Fibroblast of the conjunctiva (primary cell): ENCODE measurements at places on chromosomes 5 and 9.

- DNase-seq, result no peak
These were observed 9.1 kb downstream of the OSMR start for GRCh38 chr5:38854907-38855306.

- no peak for DNase-seq
These were observed 182.6 kb downstream of the BNC2 start for GRCh38 chr9:16687678-16688369.

DNA sequence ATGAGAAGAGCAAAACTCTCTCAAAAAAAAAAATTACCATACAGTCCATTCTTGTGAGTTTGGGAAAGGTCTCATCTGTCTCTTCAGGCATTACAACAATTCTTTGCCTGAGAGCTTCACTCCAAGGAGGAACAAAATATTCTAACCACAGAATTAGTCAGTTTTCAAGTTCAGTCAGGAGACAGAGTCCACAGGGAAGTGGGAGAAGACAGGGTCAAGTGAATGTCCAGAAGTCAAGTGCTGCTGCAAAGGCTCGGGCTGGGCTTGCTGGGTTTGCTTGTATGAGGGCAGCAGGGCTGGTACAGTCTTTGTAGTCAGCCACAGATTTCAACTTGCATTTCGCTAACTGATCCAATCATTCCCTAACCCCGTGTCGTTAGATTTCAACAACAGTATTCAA lies 17.6 kb upstream of the HEXB start:
- DNase-seq, result no peak

DNA sequence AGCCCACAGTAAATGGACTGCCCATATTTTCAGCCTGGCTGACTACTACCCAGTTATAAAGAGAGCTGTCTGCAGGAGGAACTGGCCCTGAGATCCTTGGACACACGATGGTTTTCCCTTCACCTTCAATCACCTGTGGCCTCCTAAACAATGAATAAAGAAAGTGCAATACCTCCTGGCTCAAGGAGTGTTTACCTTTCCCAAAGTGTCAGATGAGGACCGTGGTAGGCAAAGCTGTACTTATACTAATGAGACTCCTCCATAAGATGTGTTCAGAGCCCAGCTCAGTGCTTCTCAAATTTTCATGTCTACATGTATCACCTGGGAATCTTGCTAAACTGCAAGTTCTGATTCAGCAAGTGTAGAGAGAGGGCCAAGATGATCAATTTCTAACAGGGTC lies 284.5 kb upstream of the VLDLR start:
- no peak for DNase-seq

DNA sequence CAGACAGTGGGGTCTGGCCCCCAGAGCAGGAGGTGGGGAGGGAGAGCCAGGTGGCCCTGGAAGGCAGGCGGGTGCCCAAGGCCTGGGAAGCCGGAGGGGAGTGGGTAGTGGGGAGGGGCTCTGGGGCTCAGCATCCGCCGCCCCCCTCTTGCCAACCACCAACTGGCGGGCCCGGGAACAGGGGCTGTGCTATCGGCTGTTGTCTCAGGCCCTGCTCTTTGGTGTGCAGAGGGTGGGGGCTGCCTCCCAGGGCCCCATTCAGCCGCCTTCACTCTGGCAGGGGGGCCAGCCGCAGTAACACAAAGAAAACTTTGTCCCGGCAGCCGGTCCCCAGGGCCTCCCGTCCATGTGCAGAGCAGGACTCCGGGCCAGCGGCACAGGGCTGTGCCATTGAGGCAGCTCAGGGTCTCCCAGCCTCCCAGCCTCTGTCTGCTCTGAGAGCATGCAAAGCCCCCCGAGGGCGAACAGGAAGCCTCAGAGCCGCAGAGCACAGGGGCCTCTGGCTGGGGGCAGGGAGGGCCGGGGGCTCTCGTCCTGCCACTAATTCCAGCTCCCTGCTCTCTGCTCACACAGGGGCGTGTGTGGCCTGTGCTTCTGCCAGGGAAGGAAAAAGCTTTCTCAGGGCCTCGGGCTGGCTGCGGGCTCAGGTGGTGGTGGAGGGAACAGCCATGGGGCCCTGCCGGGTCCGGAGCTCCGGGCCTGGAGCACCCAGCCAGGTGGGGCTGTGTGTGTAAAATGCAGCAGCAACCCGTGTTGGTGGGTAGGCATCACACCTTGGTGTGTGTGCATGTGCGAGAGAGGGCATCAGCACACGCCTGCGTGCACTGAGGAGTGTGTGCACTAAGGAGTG lies 54.2 kb upstream of the NOTCH1 start:
- no peak for DNase-seq

DNA sequence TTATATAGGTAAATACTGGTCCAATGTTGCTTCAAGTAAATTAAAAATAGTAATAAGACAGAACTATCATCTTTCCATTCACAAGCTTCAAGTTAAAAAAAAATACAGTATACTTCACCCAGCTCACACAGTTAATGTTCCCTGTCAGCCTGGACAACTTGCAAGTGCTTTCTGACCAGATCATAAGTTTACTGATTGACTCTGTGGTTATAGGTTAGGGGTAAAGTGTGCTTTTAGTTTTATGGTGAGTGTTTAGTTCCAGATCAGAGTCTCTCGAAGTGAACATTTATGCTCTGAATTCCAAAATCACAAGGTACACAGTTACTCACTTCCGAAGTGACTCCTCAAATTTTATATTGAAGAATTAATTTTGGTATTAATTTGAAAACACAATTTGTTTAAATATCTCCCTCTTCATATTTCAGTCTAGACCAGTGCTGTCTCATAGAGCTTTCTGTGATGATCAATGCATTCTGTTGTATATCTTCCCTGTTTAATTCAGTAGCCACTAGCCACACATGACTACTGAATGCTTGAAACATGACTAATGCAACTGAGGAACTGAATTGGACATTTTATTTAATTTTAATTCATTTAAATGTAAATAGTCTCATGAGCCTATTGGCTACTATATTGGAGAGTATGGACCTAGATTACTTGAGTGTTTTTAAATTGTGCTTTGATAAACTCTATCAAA lies 90.7 kb downstream of the MEF2C start:
- no peak for DNase-seq

GRCh38 chr5:92552206-92553160 lies 1028.5 kb downstream of the NR2F1-AS1 start:
- DNase-seq, result peak; percentile 99

GRCh38 chr5:67030289-67031056 lies 166.1 kb downstream of the CD180 start:
- no peak for DNase-seq

DNA sequence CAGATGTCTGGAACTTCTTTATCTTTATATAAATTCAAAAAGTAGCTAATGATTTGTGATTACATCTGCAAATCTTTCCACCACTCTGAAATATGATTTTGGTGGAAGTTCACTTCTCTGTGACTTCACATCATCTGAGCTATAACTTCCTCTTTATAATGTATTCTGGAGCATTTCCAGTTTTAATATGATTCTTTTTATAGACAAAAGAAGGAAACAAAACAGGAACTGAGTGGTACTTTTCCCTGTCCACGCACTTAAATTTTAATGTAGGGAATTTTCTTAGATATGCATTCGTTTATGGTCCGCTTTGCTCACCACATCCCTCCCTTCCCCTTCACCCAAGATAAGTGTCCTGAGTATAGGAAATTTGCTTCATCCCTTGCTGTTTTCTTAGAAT lies 333.5 kb downstream of the CHSY3 start:
- no peak for DNase-seq

DNA sequence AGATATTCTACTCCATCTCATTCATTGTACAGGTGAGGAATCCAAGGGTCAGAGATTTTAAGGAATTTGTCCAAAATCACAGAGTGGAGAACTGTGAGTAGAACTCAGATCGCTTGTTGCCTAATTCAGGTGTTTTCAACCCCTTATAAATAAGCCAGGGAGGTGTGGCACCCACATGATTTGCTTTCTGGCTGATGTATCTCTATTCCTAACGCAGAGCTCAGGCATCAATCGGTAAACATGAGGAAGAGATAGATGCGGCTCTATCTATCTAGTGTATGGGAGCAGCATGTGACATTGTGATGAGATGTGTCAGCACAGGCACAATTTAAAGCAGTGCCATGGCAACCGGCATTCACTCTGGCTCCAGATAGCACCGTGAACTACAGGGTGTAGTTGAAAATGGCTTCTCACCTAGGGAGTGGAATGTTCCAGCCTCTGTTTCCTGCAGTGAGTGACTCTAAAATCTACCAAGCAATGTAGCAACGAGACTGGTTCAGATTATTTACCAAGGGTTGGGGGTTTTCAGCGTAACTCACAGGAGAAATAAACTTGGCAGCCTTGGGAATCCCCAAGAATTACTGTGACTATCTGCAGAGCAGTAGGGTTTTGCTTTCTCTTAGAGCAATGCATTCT lies 53.4 kb upstream of the SUB1 start:
- no peak for DNase-seq

- no peak for DNase-seq
These were observed 41.6 kb upstream of the PANK3 start for GRCh38 chr5:168620807-168621206.

- no peak for DNase-seq
These were observed 63.5 kb downstream of the MEF2C start for GRCh38 chr5:88819301-88819999.

DNA sequence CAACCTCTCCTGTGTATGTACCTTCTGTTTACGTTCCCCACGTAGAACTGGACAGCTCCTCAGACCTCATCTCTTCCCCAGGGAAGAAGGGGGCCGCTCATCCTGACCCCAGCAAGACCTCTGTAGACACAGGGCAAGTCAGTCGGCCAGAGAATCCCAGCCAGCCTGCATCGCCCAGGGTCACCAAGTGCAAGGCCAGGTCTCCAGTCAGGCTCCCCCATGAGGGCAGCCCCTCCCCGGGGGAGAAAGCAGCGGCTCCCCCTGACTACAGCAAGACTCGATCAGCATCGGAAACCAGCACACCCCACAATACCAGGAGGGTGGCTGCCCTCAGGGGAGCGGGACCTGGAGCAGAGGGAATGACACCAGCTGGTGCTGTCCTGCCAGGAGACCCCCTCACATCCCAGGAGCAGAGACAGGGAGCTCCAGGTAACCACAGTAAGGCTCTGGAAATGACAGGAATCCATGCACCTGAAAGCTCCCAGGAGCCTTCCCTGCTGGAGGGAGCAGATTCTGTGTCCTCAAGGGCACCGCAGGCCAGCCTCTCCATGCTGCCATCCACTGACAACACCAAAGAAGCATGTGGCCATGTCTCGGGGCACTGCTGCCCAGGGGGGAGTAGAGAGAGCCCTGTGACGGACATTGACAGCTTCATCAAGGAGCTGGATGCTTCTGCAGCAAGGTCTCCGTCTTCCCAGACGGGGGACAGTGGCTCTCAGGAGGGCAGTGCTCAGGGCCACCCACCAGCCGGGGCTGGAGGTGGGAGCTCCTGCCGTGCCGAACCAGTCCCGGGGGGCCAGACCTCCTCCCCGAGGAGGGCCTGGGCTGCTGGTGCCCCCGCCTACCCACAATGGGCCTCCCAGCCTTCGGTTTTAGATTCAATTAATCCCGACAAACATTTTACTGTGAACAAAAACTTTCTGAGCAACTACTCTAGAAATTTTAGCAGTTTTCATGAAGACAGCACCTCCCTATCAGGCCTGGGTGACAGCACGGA lies 86.7 kb downstream of the GOLPH3 start:
- no peak for DNase-seq

DNA sequence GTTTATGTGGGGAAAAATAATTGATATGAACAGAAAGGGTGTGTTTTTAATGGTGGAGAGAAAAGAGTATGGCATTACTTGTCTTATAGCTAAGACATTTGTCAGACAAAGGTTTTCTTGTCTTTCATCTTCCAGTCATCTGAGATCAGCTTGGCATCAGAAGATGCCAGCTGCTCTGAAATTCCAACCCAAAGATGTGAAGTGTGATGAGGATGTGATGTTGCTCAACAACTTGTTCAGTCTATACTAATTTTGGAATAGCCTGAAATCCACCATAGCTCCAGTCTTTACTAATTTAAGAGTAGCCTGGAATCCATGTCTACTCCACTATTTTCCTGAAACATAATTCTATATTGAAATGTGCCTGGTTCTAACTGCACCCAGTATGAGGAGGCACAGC lies 182.3 kb downstream of the CFAP90 start:
- no peak for DNase-seq

DNA sequence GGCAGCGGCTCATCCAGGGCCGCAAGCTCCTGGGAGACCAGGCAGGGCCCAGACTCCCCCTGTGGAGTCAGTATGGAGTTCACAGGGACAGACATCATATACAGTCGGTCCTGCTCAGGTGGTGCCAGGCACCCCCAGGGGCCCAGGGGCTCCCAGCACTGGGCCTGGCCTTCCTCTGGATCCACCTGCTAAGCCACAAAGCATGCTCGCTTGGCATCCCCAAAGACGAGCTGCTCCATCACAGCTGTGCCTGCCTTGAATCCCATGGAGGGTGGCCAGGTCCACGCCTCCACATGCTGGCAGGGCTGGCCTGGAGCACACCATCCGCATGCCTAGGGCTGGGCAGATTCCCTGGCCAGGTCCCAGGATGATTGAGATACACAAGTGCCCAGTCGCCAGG lies 4.6 kb downstream of the BICD2 start:
- DNase-seq, result no peak

DNA sequence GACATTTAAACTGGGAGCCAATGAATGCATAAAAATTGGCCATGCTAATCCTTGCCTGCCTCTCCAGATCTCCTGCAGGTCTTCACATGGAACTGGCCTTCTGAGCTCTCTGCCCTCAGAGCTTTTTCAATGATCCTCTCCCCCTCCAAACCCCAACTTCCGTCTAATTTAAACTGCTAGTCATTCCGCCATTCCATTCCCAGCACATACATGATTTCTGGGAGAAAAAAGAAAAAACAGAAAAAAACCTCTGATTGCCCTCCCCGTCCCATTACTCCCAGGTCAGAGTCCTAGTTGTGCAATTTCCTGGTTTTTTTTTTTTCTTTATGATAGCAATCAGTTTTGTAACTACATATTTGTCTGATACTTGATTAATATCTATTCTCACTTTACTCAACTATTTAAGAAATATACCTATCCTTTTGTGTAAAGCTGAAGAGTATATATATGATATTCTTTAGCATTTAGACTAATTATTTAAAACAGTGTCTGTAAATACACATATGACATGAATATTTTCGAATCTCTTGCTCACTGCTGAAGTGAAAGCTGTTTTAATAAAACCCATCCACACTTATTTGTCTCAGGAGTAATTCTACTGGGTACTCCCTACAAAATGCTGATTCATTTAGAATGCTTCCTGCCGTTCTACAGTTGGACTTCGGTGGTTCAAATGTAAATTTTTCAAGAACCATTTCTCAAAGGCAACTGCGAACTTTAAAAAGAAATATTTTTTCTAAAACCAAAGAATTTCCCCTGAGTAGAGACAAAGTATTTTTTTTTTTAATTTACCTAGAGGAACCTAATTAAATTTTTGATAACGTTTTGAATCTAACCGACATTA lies 1.6 kb downstream of the HINT1 start:
- DNase-seq, result no peak
